Germinal center (tissue), 1 donor: ENCODE measurements at places on chromosomes 2 and 18.

- no peak for DNase-seq
Measured at GRCh38 chr2:119765433-119766002, 5.8 kb downstream of the PTPN4 start.

DNA sequence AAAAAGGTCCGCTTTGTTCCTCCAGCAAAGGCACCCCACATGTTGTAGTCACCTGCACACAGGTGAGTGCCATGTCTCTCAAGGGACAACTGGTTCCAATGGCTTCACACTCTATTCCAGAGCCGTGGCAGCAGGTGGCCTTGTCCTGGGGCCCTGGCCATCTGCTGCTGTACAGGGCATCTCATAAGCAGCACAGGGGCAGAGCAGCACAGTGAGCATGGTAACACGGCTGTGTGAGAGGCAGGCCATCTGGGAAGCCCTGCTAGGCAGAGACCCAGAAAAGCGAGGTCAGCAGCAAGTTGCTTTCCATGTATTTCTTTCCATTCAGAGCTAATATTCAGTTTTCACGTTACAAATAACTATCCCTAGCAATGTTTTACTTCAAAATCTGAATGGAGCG, 54.7 kb downstream of the CMPK2 start:
- DNase-seq, result no peak

GRCh38 chr18:7592305-7593071, 25.4 kb downstream of the PTPRM start:
- DNase-seq, result no peak

DNA sequence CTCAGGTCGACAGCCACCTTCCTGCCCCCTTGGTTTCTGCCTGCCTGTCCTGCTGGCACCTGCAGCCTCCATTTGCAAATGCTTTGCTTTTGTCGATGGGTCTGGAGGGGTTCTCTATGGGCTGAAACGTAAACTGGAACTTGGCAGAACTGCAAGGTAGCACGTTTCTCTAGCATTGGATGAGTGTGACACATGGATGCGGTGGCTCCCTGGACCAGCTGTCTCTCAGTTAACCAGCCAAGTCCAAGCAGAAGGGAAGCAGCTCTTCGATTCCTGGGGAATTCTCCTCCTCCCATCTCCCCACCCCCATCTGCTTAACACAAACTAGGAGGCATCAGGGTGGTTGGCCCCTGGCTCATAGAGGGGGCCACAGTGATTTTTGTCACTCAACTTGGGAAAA, 57.3 kb downstream of the ITGB1BP1 start:
- DNase-seq, result no peak

- DNase-seq, result no peak
Measured at GRCh38 chr2:29130295-29130694, 15.1 kb downstream of the CLIP4 start.
